ENCODE measurements at places on chromosomes 7 and 10.

GRCh38 chr10:107689323-107689722 is 524.8 kb upstream of the SORCS1 start:
- DNase-seq, result no peak

GRCh38 chr7:28383975-28384374 is 28.3 kb upstream of the CREB5 start:
- no peak for DNase-seq

DNA sequence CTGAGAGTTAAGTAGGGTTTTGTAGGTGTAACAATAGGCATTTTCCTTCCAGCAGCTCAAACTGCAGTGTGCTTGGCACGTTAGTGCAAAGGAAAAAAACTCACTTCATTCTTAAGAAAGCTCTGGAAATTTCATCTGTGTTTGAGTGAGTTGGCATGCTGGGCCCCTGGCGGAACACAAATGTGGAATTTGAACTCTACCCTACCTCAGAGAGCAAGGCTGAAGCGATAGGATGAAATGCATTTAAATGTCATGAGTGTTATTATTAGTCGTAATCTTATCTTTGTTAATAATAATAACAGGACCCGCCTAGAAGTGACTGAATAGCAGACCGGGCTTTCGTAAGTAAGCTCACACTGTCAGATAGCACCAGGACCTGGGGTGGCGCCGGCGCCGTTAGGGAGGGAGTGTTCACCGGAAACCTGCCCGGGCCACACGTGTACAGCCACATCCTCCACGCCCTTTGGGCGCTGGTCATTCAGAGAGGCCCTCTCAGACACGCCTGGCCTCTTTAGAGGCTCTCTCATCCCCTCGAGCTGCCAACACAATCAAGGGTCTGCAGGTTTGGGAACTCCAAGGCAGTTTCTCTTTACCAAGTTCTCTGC is 63.5 kb downstream of the GRK5 start:
- DNase-seq, result peak; percentile 57

GRCh38 chr7:121940918-121941317 is 68.0 kb downstream of the PTPRZ1 start:
- DNase-seq, result no peak

- no peak for DNase-seq
Observed at GRCh38 chr10:124142960-124143359, 49.6 kb upstream of the CHST15 start.

DNA sequence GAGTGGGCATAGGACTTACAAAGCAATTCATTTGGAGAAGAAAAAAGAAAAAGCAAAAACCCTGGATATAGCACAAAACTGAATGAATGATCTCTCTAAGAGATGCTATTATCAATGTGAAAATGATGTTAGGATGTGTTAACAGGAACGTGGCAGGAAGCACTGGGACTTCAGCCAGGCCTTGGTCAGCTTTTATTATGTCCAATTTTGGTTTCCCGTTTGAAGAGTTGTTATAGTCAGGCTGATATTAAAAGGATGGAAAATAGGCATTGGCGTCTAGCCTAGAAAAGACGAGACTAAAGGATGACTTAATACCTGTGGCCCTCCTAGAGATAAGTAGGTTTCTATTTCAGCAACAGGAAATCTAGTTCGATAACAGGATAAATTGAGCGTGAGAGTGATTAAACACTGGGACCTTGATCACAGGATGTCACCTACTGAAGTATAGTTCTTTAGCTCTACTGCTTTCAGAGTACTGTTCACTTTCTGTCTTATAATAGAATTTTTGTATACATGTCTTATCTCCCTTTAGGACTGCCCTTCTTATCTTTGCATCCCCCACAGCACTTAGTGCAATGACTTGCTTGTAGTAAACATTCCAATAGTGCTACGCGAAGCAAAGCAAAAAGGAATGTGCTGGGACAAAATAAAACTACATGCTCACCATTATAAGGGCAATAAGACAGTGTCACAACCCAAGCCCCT is 99.8 kb upstream of the AGBL3 start:
- no peak for DNase-seq

- DNase-seq, result peak; percentile 2
Observed at GRCh38 chr10:132390170-132390920, 6.7 kb upstream of the PWWP2B start.

GRCh38 chr10:93288679-93289634 is 193.2 kb downstream of the MYOF start:
- peak; percentile 44 for DNase-seq

GRCh38 chr10:60148266-60148840 is 241.3 kb downstream of the ANK3 start:
- no peak for DNase-seq

DNA sequence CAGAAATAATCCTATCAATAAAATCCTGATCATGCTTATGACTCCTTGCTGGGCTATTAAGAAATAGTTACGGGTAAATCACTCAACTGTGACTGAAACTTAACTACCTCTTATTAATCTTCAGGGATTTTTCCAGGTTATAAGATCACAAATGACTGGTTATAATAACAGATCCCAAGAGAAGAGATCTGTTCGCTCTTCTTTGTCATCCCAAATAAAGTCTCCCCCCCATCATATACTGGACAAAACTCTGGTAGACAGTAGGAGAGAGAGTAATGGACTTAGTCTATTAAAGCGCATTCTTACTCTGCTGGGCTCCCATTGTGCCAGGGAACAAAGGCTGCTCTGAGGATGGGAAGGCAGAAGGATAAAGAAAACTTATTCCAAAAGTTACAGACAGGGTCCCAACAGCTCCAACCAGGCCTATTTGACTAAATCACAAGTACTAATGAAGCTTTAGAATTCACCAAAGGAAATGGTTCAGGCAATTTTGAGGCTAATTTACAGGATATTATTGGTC is 233.7 kb downstream of the DGKI start:
- no peak for DNase-seq

DNA sequence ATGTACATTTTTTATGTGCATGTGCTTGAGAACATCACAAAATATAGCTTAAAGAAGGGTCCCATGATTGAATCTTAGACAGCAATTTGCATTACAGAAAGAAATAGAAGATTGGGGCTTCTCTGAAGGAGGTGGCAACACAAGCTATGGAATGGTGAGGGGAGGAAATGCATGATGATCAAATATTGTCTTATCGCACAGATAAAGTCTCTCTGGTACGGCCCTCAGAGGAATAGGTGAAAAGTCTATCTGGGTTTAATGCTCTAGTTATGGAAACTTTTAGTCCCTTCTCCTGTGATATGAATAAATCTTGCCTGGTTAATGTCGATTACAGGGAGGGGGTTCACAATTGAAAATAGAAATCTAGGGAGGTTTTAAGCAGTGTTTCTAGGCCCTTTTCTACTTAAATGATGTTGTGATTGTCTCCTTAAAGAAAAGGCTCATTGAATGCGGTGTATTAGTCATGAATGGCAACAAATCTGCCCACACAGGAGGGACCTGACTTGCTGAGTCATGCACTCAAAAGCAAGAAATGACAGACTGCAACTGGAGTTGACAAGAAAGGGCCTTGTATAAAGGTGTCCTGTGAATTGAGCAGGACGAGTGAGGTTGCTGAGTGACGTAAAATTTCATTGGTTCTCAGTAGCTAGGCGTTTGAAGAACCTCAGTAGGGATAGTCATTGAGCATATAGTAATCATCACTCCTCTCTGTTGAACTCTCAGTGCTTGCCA is 133.4 kb upstream of the CSTF2T start:
- DNase-seq, result no peak

DNA sequence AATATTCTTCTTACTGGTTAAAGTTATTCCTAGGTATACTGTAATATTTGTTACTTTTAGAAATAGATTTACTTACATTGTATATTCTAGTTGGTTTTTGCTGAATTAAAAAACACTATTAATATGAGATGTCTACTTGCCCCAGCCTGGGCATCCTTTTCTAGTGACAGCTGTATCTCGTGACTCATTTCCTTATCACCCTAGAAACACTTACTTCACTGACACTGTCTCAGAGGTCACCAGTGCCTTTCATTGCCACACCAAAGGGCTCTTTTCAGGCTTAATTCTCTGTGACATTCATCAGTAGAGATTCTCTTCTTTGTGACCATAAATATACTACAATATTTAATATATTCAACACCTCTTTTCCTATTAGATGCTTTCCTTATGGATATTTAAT is 194.7 kb downstream of the GALNT17 start:
- DNase-seq, result no peak

- DNase-seq, result no peak
Observed at GRCh38 chr10:102758240-102758932, 14.6 kb downstream of the WBP1L start.

- DNase-seq, result no peak
Observed at GRCh38 chr7:137454767-137455166, 111.2 kb upstream of the PTN start.

GRCh38 chr7:44338600-44338999 is 13.2 kb upstream of the CAMK2B start:
- no peak for DNase-seq

- DNase-seq, result no peak
Observed at GRCh38 chr10:77717336-77717735, 79.7 kb upstream of the KCNMA1 start.

DNA sequence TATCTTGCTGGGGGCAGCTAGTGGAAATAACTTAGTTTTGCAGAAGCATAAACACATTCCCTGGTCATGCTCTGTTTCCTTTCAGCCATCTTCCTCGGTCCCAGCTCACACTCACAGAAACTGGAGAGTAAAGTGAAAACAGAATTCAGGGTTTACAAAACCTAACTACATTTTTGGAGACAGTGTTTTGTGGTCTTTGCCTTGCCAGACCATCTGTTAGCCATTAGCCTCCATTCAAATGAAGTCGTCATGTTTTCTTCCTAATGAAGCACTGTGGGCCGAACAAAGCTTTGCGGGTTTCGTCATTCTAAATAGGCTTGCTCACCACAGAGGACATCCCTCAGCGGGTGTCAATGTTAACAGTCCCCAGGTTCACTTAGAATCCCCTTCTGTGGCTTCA is 214.6 kb upstream of the TMEM72 start:
- DNase-seq, result no peak

DNA sequence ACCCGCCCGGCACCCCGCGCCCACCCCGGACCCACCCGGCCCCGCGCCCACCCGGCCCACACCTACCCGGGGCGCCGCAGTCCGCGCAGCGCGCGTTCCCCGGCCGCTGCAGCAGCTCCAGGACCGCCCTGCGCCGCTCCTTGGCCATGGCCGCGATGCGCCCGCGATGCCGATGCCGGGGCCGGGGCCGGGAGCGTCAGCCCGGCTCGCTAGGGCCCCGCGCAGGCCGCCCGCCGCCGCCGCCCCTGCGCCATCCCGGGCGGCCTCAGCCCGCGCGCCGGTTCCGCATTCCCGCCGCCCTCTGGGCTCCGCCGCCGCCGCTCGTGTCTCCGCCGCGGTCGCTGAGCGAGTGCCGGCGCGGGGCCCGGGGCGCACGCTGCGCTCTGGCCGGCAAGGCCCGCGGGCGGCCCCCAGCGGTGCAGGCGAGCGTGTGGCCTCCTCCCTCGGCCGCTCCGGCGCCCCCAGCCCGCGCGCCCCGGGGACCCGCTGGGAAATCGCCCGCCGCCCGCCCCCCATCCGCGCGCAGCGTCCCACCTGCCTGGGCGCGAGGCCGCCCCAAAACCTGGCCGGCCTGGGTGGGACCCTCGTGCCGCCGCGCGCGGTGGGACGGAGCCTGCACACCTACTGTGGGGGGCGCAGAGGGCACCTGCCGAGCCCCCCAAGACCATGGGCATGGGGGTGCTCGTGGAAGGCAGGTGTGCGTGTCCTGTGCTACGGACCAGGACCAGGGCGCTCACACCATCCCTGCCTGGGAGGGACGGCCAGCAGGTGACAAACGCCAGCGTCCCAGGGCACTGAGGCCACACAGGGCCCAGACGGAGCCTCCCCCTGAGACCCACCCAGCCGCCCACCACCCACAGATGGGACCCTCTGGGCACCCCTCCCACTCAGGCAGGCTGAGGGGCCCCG is at the start of gene ADAP1:
TSS of gene ADAP1 (minus strand) at position 351 of the 909 bp plus-strand sequence. CDS start at position 148, 203 bp downstream.
- DNase-seq, result peak; percentile 53

- DNase-seq, result no peak
Observed at GRCh38 chr10:103666087-103666761, 172.7 kb downstream of the NEURL1 start.

- DNase-seq, result no peak
Observed at GRCh38 chr7:125465527-125465926, 535.9 kb upstream of the POT1 start.

GRCh38 chr7:30740417-30741181 is 11.3 kb upstream of the INMT start:
- peak; percentile 76 for DNase-seq

- no peak for DNase-seq
Observed at GRCh38 chr10:34291466-34292193, 523.5 kb downstream of the PARD3 start.

- DNase-seq, result no peak
Observed at GRCh38 chr10:129962872-129963640, 1.0 kb downstream of the EBF3 start.

DNA sequence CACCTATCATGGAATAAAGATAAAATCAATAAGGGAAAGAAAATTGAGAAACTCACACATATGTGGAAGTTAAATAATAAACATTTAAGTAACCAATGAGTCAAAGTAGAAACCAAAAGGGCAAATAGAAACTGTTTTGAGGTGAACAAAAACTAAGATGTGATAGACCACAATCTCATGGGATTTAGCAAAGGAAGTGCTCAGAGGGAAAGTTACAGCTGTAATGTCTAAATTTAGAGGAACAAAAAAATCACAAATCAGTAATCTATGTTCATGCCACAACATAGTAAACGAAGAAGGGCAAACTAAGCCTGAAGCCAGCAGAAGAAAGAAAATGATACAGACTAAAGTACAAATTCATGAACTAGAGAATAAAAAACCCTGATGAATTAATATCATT is 16.3 kb downstream of the CYP3A4 start:
- DNase-seq, result no peak

GRCh38 chr7:55565681-55566080 is 6.6 kb downstream of the VOPP1 start:
- no peak for DNase-seq

GRCh38 chr7:903921-904755 is 27.8 kb downstream of the GET4 start:
- DNase-seq, result no peak

GRCh38 chr7:72087926-72088325 is 324.2 kb downstream of the CALN1 start:
- DNase-seq, result no peak

GRCh38 chr10:48710647-48711275 is 26.1 kb downstream of the WDFY4 start:
- DNase-seq, result no peak

DNA sequence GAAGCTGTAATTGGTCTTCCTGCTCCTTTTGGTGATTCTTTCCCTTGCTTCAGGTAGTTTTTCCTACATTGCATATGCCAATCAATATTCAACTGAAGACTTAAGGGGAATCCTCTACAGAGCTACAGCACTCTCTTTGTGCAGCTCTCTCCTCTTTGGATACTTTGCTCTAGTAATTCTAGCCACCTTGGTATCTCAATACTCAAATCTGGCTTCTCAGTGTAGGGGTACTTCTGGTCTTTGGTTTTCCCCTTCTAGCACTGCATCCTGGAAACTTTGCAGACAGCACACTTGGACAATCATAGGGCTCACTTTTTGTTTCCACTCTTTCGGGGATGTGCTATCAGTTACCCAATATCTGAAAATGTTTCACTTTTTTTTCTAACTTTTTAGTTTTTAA is 9.9 kb downstream of the PHTF2 start:
- no peak for DNase-seq

- DNase-seq, result no peak
Observed at GRCh38 chr7:13912715-13913278, 76.7 kb downstream of the ETV1 start.

GRCh38 chr7:108313086-108313485 is 143.2 kb downstream of the NRCAM start:
- no peak for DNase-seq

GRCh38 chr10:132452216-132452650 is 55.2 kb downstream of the PWWP2B start:
- no peak for DNase-seq

- no peak for DNase-seq
Observed at GRCh38 chr10:88185830-88186229, 322.4 kb downstream of the PTEN start.

- no peak for DNase-seq
Observed at GRCh38 chr7:140294454-140294853, 103.9 kb downstream of the SLC37A3 start.

All from activated gamma-delta T cell treated with Interleukin-2 at 50 U/mL for 16 hours (primary cell).